ENCODE measurements at places on chromosomes 12 and 14.
A peak's percentile ranks its signal among the peaks of the same experiment; 100 is the strongest.

- peak; percentile 14 for DNase-seq
Measured at GRCh38 chr14:100554082-100554677, 33.0 kb downstream of the BEGAIN start.

GRCh38 chr14:49768301-49769121, 558 bp downstream of the KLHDC2 start:
- peak; percentile 57 for DNase-seq

- DNase-seq, result no peak
Measured at GRCh38 chr12:99983456-99984258, 1.1 kb downstream of the ANKS1B start.

DNA sequence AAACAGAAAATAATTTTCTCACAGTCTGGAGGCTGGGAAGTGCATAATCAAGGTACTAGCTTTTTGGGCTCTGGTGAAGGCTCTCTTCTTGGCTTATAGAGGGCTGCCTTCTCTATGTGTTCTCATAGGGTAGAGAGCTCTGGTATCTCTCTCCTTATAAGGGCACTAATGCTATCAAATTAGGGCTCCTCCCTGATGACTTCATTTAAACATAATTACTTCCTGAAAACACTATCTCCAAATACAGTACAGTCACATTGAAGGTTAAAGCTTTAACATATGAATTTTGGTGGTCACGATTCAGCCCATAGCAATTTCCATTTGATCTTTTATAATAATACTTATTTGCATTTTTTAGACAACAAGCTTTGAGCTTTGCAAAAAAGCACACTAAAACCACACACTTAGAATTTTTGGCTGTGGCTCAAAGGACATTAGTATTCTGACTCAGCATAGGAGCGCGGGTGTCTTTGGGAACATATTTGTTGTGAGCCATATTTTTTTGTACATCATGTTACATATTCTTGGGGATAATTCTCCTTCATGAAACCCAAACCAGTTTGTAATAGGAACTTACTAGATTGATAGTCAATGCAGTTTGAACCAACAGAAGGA, 808.1 kb upstream of the FBXO33 start:
- DNase-seq, result no peak

GRCh38 chr12:2194060-2194459, 141.3 kb downstream of the CACNA1C start:
- no peak for DNase-seq

DNA sequence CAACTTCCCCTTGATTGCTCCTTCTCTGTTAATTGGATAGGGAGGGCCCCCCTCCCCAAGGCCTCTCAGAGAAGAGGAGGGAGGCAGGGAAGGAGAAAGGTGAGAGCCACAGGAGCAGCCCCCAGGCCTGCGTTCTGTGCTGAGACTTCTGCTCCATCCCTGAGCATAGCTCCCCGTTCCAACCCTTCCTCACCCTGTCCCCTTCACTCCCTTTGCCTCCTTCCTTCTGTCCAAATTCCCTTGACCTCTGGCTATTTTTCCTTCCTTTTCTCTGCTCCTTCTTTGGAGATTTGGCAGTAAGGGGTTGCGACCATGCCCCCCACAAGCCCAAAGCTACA, 788 bp upstream of the ASIC1 start:
- no peak for DNase-seq

- DNase-seq, result no peak
Measured at GRCh38 chr12:112183141-112184021, 58.0 kb downstream of the TRAFD1 start.

- DNase-seq, result no peak
Measured at GRCh38 chr12:108801736-108802100, 55.7 kb downstream of the SSH1 start.

DNA sequence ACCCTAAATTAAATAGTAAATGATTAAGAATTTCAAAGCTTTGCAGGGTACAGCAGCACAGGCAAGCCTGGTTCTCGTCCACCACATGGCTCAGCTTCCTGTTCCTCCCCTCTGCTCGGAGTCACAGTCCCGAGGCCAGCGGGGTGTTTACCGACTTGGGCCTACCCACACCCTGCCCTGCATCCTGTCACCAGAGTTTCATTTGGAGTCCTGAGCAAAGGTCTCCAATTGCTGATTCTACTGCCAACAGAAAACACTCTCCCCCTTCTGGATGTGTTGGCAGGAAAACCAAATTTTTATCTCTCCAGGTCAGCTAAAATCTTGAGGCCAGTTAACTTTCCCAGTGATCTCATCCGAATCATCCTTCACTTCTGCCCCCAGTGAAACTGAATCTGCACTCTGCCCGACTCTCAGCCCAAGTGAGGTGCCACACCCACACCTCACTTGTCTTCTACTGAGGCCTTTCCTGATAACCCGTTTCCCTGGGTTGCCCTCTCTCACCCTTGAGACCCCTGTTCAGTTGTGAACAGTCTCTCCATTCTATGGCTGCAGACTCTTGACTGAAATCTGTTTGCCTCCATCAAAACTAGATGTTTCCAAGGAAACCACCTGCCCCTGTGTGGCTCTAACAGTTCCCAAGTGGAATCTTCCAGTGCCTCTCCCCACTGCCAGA, 71.2 kb downstream of the VCPKMT start:
- peak; percentile 42 for DNase-seq

DNA sequence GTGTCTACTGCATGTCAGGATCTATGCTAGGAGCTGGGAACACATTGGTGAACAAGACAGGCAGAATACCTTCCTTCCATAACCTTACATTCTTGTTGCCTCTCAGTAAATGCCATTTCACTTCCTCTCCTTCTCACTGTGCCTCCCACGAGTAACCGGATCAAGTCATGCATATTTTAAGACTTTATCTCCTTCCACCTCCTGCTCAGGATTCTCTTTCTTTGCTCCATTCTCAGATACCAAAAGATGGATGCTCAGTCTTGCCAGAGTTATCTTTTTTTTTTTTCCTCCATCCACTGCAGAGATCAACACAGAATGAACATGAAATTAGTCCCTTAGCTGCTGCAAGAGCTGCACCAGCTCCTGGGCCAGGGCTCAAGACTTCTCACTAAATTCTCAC, 20.0 kb upstream of the APPL2 start:
- DNase-seq, result no peak

DNA sequence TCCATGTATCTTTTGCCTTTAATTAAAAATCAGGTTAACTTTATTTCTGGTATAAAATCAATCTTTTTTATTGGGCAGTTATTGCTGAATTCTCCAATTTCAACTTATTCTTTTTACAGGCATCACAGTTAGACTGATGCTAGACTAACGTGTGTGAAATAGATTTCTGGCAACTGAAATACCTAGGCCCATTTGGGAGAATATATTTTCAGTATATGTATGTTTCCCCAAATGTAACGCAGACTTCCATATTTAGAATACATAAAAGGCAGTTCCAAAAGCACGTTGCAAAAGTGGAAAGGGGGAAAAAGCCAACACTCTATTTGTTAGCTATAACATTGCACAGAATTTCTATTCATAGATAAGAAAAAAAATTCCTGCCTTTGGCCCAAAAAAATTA, 297.0 kb downstream of the ATP23 start:
- no peak for DNase-seq

GRCh38 chr14:84856751-84857534, 673.0 kb upstream of the FLRT2 start:
- no peak for DNase-seq

GRCh38 chr14:99902925-99903324, 109.7 kb downstream of the EML1 start:
- no peak for DNase-seq

- no peak for DNase-seq
Measured at GRCh38 chr14:101251812-101252442, 309.4 kb upstream of the DIO3 start.

- DNase-seq, result no peak
Measured at GRCh38 chr12:88111074-88111652, 30.7 kb downstream of the CEP290 start.

GRCh38 chr12:669576-669945, 6.3 kb upstream of the NINJ2 start:
- DNase-seq, result no peak

DNA sequence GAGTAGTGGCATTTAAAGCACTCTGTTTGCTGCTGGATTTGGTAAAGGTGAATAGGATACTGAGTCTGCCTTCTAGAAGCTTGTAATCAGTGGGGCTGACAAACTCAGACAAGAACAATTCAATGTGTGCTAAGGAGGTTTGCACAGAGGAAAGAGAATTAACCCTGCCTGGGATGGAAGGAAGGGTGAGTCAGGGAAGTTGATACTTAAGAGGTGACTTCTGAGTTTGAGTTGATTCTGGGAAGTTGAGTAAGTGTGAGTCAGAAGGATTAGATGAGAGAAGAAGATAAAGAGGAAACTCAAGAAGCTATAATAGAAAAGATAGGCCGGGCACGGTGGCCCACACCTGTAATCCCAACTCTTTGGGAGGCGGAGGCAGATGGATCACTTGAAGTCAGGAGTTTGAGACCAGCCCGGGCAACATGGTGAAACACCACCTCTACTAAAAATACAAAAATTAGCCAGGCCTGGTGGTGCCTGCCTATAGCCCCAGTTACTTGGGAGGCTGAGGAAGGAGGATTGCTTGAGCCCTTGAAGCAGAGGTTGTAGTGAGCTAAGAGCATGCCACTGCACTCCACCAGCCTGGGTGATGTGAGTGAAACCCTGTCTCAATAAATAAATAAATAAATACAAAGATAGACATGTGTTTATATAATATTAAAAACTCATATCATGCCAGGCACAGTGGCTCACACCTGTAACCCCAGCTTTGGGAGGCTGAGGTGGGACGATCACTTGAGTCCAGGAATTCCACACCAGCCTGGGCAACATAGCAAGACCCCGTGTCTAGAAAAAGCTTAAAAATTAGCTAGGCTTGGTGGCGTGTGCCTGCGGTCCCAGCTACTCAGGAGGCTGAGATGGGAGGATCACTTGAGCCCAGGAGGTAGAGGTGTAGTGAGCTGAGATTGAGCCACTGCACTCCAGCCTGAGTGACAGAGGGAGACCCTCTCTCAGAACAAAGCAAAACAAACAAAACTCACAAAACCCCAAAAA, 126.8 kb upstream of the CPM start:
- DNase-seq, result no peak

- DNase-seq, result no peak
Measured at GRCh38 chr14:100294213-100294962, 11.9 kb downstream of the SLC25A29 start.

DNA sequence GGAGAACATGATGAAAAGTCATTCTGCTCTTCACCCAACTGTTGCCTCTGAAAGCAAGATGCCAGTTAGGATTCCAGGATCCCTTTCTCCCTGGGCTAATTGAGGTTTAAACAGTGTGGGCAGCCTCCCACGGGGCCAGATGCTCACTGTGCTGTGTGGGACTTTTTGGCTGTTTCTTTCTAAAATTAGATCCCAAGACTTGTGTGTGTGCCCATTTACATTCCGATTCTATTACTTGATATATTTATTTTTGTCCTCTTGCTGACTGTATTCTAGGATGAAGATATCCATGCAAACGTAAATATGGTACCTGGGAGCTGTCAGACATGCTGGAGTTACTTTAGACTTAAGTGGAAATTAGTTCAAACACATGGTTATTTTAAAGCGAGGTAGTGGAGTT, 6.2 kb downstream of the IFT43 start:
- DNase-seq, result no peak

DNA sequence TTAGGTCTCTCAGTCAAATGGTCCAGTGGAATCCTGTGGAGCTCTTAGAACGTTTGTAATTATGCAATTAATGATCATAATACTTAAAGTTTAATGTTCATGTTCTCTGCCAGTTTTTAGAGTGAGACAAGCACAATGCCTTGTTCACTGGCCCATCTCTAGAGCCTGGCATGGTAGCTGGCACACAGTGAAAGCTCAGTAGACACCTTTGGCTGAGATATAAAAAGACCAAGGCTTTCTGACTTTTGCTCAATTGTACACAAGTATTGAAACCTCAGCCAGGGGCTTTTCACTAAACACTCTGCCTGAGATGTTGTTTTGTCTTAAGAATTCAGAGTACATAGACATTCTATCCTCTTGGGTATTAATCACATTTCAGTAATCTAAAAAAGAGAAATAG, 241.8 kb upstream of the ATP2B1 start:
- DNase-seq, result no peak

GRCh38 chr12:101570047-101570446, 24.7 kb upstream of the MYBPC1 start:
- no peak for DNase-seq

DNA sequence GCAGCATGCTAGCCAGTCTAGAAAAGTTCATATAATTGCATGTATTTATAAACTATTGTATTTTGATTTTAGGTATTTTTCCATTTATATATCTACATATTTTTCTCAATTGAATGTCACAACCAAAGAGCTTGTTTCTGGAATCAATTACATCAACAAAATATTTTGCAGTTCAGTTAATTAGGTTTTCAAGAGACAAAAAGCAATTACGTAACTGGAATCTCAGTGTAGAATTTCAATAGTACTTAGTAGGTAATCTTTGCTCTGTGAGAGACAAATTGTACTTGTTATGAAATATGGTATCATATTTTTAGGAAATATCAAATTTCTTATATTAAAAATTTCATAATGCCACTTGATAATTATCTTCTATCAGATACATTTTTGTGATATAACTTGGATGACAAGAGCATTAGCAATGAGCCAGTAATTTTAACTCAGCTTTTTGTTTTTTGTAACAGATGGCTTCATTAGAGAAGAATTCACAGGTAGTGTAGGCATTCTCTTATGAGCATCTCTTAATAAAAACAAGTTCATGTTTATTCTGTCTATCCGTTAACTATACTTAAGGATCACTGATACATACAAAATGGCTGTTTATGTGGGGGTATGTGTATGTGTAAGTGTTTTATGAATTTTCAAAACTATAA, 774.7 kb downstream of the C12orf50 start:
- DNase-seq, result no peak

- no peak for DNase-seq
Measured at GRCh38 chr14:26173581-26174110, 424.2 kb downstream of the NOVA1 start.

DNA sequence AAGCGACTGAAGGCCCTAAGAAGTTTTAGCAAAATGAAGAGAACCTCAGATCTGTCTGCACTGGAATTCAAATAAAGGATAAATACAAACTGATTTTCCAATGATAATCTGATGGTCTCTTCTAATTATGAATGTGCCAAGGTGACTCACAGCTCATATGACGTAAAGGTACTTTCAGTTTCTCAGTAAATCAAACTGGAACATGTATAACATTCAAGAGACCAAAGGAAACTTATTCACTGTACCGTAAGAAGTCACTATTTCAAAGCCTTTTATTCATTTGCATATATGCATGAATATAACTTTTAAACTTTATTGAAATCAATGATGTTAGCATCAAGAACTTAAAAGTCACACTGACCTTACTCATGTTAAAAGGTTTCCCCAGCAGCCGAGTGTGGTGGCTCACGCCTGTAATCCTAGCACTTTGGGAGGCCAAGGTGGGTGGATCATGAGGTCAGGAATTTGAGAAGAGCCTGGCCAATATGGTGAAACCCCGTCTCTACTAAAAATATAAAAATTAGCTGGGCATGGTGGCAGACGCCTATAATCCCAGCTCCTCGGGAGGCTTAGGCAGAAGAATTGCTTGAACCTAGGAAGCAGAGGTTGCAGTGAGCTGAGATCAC, 52.2 kb downstream of the ATXN2 start:
- peak; percentile 6 for DNase-seq

All from stimulated activated CD4-positive, alpha-beta T cell treated with anti-CD3 and anti-CD28 coated beads, Interleukin-4, amount 100 ng/mL, for 4 hours (primary cell).